ENCODE measurements at places on chromosomes 2 and 18.

DNA sequence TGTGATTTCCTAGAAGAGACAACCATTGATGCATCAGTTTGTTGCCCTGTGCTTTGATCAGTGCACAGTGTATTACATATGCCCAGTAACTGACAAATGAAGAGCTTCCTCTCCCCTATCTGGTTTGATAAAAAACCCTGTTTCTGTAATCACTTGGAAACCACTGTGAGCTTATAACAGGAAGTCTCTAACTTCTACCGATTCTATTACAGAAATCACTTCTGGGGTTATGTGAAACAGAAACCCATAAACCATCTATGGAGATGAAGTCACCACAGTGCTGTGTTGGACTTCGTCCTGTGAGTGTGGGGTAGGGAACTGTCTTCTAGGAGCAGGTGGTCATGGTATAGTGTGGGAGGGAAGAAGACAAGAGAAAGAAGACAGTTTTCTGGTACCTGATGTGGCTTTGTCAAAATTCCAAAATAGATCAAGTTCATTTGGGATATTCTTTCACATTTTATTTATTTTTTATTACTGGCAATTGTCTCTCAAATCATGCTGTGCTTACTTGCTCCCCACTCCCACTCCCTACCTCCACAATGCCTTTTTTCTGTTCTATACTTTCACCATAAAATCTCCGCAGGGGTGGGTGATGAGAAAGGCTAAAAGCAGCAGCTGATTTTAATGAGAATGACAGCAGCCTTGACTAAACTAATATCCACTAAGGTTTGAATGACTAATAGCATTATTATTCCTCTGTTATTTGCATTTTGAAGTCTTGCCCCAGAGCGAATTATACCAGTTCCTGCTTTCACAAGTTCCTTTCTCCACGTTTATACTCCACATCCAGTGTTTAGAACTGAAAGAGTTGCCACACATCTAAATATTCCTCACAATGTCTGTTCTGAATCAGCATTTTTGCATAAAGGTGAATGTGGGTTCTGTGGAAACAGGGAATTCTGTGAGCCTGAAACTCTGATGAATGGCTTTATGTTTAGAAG lies 41.7 kb upstream of the RND3 start:
- DNase-seq: peak; percentile 86

GRCh38 chr18:62282188-62282629 lies 42.9 kb upstream of the TNFRSF11A start:
- DNase-seq: peak; percentile 79

DNA sequence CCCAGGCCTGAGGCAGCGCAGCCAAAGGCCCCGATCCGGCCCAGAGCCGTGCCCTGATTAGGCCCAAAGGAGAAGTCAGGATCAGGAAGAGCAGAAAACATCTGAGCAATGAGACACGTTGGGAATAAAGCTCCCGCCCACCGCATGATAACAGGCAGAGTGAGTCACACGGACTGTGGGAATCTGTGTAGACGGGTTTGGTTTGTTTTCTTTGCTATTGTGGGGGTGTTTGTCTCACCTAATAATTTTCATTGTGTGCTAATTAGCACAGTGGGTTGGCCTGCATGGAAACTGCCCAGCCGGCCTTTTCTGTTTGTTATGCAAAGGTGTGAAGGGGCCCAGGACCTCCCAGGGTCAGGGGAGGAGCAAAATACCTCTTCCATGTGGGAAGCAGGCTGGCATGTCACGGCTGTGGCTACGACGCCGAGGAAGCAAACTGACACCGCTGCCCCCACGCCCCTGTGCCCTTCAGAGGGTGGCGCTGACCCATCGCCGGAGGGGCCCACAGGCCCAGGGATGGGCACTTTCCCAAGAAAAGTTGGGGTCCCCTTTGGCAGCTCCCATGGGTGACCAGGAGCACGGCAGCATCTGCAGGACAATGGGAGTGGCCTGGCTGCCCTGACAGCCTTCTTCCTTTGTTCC lies 68.4 kb upstream of the CTDP1 start:
- peak; percentile 90 for DNase-seq

- DNase-seq: no peak
These were observed 27.3 kb downstream of the KIF3C start for GRCh38 chr2:25955036-25955435.

DNA sequence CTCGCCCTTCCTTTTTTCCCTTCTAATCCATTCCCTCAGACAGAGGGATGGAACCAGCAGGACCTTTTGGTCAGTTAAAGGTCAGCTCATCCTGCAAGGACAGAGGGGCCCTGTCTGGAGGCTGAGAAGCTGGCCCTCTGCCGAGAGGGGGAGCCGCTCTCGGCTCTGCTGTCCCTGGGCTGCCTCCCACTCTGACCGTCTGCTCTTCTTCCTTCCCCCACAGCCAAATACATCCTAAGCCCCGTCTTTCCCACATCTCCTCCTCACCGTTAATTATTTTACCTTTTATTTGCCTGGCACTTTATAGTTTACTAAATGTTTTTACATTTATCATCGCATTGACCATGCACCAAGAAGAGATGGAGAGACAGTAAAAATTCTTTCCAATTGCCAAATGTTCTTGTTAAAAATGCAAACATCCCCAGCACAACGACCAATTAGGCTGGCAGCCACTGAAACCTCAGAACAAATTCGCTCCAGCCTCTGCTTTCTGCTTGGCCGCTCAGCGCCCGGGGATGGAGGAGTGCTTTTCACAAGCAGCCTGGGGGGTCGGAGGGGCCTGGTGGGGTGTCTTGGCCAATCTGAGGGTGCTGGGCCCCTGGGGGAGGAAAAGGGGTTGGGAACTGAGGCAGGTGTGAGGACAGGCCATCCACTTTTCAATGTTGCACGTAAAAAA lies 123.7 kb downstream of the TNS1 start:
- DNase-seq: no peak

DNA sequence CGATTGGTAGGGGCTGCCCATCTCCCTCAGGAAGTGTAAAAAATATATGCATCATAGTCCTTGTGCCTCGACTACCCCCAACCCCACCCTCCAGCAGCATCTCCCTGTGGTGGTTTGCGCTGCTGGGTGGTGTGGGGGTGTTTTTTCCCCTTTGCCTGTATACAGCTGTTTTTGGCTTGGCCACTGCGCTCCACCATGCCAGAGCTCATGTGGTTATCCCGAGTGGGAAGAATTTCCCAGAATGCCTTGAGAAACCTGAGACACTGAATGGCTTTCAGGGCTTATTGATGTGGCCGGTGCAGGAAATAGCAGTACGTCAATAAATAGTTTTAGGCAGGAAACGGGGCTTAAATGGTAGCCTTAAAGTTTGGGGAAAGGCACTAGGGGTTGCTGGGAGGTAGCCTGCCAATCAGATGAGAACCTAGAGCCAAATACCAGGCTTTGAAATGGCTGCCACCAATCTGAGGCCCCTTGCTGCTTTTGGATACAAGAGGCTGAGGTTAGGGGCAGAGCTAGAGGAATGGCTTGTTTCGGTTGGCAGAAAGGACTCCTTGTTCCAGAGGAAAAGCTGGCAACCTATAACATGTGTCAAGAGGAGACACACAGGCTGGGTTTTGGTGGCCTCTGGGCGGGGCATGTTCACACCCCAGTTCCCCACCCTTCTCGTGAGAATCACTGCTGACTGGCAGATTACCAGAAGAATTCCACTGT lies 144.1 kb downstream of the SMAD7 start:
- DNase-seq: no peak

- no peak for DNase-seq
These were observed 10.8 kb upstream of the NETO1 start for GRCh38 chr18:72878561-72878960.

GRCh38 chr2:8457092-8457481 lies 224.8 kb upstream of the ID2 start:
- DNase-seq: no peak

GRCh38 chr2:227221120-227221519 lies 56.7 kb downstream of the COL4A3 start:
- DNase-seq: no peak

- DNase-seq: peak; percentile 7
These were observed 679 bp downstream of the TSGA10 start for GRCh38 chr2:99153921-99154604.

DNA sequence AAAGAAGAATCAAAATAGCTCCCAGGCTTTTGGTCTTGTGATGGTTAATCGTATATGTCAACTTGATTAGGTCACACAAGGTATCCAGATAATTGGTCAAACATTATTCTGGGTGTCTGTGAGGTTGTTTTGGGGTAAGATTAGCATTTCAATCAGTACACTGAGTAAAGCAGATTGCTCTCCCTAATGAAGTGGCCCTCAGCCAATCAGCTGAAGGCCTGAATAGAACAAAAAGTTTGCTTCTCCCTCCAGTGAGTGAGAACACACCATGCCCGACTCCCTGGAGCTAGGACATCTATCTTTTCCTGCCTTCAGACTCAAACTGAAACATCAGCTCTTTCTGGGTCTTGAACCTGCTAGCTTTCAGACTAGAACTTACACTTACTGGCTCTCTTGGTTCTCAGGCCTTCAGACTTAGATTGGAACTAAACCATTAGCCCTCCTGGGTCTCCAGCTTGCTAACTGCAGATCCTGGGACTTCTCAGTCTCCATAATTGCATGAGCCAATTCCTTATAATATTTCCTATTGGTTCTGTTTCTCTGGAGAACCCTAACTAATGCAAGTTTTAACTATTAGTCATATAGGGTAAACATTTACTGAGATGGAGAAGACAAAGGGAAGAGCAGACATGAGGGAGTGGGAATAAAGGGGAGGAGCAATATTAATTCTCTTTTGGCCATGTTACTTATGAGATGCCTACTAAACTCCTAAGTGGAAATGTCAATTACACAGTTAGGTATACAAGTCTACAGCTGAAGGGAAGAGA lies 25.5 kb downstream of the LNPK start:
- peak; percentile 42 for DNase-seq

- DNase-seq: peak; percentile 54
These were observed 13.1 kb downstream of the TGIF1 start for GRCh38 chr18:3463051-3463450.

GRCh38 chr2:46073540-46074046 lies 223.6 kb upstream of the EPAS1 start:
- peak; percentile 94 for DNase-seq

DNA sequence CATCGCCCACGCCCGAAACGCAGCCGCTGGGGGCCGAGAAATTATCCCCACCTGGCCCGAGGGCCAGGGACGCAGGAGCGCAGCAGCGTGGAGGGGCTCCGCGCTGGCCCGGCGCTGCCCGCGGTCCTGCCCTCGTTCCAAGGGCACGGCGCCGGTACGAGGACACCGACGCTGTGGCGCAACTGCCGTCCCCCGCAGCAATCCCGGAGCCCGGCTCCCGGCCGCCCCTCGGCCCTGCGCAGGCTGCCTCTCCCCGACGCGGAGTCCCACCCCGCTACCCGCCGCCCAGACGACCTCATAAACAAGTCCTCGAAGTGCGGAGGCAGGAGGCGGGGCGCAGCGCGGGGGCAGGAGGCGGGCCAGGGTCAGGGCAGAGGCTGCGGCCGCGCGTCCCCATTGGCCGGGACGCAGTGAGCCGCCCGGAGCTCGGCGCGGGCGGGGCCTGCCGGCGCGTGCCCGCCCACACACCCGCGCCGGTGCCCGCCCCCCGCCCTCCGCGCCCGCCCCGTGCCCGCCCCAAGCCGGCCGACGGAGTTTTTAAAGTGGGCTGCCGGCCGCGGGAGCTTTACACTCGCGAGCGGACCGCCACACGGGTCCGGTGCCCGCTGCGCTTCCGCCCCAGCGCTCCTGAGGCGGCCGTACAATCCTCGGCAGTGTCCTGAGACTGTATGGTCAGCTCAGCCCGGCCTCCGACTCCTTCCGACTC lies at the start of gene EPAS1:
TSS of gene EPAS1 (plus strand) at position 568 of the 706 bp plus-strand sequence. CDS start 505 bp downstream, outside the sequence.
- DNase-seq: peak; percentile 97

DNA sequence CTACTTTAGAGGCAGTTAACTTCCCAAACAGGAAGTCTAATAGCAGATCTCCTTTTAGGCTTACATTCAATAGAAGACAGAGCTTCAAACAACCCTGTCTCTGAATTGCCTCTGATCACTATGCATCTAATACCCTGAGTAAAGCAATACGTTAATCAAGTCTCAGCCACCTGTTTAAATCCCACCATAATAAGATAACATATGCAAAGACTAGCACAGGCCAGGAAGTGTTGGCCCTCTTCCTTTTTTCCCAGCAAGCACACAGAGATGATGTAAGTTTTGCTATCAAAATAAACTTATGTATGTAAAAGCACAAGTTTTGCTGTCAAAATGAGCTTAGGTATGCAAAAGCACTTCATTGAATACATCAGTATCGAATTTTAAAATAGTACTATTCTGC lies 385.5 kb downstream of the RND3 start:
- DNase-seq: no peak

DNA sequence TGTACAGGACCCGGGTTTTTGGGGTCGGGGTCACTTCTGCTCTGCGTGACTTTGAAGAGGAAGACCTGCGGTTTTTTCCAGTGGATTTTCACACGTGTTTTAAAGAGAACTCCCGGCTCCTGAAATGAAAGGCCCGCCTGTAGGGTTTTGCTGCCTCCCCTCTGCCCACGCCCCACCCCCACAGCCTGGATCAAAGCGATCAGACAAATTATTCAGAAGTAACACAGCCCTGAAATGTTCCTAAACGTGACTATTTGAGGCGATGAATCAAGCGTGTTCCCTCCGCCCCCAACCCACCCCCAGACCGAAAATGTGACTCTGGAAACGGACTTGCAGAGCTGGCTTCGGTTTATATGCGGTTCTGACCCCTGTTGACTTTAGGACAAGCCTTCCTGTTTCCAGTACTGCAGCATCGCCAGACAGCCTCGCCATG lies 28.7 kb upstream of the SMIM21 start:
- no peak for DNase-seq

DNA sequence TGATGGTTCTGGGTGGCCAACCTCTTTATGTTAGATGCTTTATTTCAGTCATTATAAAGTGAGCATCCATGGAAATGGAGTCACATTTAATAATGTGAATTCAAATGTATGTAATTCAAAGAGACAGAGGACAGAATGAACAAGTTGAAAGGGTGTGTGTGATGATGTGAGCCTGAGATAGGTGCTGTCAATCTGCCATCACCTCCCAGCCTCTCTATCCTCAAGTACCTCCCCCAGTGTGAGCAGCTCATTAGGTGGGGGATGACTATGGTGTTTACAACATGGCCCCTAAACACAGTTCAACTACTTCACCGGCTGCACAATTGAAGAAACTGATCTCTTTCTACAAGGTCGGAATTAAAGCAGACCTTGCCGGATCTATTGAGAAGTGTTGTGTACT lies 74.7 kb upstream of the IGFBP5 start:
- DNase-seq: no peak

DNA sequence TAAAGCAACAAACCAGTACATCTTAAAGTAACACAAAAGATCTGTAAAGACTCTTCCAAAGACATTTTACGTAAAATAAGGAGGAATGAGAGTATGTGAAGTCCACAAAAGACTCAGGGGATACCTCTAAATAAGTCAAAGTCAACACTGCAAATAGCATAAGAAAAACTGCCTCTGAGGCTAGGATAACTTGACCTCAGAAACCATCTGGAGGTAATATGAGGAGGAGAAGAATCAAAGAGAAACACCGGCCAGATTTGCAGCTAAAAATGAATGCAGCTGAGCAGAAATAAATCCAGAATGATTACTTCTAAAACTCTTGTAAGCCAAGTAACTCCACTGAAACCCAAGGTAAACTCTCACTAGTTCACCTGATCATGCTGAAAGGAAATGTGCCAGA lies 52.2 kb upstream of the ERMN start:
- DNase-seq: no peak

GRCh38 chr2:96236882-96237281 lies 28.3 kb upstream of the STARD7 start:
- no peak for DNase-seq

Measured in cardiac fibroblast (primary cell).